ENCODE measurements at places on chromosomes 4 and X. TPM values are rescaled to one million over a fixed set of nuclear protein-coding genes. Genes with fewer than 3 reads are reported as not detected.

DNA sequence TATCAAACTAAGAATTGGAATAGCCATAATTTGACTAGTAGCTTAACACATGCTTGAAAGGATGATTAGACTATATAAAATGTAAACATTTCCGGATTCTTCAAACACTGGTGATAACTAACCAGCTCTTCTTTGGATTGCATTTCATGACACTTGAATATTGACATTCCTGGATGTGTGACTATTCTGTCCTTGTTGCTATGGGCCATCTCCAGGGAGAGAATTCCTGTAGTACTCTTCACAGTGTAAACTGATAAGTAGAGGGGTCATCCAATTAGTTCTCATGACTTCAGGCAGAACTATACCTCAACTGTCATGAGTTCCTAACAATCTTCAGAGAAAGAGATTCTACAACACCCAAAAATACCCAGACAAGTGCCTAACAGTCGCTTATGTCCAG, 1026.7 kb upstream of the TENM3 start:
- no peak for DNase-seq

GAB3 gene
- 19.9 TPM for total RNA-seq

MAGEB10 gene
- not detected for total RNA-seq

GRCh38 chrX:19660604-19661255, 145.4 kb upstream of the MAP3K15 start:
- no peak for DNase-seq

SLITRK2 gene
- total RNA-seq = not detected

CENPVL1 gene
- not detected for total RNA-seq

CENPI gene
- total RNA-seq = 0.42 TPM

DNA sequence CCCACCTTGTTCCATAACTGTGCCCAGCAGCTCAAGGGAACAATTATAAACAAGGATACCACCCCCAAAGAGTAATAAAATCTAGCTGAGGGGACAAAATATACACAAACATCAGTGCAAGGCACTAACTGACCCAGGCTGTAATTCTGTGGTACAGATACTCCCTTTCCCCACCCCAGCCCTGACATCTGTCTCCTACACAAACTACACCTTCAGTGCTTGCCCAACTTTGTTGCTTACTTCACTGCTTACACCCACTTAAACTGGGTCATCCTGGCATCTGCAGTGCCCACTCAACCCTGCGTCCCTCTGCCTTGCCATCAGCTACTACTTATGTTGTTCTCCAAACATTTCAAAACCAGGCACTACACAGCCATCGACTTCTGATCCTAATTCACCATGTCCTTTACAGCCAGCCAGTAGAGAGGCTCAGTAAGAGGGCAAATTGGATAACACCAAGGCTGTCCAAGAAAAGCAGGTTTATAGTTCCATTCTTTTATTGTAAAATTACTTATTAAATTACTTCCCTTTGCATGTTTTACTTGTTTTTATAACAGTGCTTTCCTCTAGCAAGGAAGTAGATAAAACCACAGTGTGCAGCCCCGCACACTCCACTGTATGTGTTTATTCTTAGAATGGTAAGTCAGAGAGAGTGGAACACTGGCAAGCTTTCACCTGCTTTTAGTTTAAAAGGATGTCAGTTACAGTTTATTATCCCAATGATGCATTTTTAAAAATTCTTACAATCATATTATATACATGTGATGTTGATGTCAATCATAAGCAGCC, 149.6 kb downstream of the INPP4B start:
- no peak for DNase-seq

GRCh38 chrX:75781611-75782010, 3.4 kb downstream of the MAGEE2 start:
- DNase-seq = no peak

DNA sequence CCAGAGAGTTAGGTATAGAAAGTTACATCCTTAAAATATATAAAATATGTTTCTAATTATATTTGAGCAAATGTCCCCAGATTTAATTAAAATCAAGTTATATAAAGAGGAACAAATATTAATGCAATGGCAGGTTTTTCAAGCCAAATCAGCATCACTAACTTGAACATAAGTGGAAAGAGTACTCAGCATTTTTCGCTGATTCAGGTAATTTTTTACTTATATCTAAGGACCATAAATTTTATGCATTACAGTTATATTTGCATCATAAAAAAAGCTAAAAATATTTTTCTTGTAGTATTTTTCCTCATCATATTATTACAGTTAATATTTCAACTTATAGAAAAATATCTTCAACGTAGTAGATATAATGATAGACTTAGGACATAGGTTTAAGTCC, 1047.4 kb downstream of the FAM133A start:
- no peak for DNase-seq

DNA sequence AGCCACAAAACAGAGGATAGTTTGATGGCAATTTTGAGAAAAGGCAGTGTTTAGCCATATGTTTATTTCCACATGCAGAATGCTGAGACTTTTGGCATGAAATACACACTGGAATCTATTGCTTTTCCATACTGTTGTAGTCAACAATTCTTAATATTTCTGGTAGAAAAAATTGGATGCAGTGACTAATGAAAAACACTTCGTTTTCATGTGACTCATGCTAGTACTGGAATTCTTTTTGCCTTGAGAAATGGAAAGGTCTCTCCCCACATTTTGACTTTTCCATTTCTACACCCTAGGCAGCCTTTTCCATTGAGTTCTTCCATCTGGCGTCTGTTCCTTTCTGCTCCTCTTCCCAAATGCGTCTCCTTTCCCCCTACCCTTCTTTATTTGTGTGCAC, 425.2 kb upstream of the FTHL17 start:
- no peak for DNase-seq

DNA sequence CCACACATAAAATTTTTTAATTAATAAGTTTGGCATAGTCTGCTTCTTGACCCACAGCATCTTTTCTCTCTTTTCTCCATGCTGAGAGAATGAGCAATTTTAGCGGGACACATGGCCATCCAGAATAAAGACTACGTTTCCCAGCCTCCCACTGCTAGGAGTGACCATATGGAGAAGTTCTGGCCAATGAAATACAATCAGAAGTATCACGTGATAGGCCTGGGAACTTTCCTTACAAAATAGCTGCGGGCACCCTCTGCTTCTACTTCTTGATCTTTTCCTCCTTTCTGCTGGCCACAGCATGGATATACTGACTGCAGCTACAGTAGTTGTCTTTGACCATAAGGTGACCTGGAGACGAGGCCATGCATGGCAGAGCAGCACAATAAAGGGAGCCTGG, 348.0 kb downstream of the BCOR start:
- no peak for DNase-seq

DNA sequence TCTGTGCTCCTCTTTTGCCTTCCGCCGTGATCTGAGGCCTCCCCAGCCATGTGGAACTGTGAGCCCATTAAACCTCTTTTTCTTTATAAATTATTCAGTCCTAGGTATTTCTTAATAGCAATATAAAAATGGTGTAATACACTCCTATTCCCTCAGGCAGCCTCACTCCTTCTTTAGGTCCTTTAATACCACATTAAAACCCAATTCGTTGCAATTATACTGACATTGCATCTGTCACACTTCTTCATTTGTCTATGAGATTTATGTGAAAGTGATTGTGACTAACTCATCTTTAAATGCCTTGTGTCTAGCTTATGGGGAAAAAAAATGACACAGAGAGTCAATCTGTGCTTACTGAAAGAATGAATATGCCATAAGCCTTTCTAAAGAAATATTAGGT, 1035.2 kb upstream of the SLIT2 start:
- no peak for DNase-seq

CXCR3 gene
- total RNA-seq = 17.0 TPM

DNA sequence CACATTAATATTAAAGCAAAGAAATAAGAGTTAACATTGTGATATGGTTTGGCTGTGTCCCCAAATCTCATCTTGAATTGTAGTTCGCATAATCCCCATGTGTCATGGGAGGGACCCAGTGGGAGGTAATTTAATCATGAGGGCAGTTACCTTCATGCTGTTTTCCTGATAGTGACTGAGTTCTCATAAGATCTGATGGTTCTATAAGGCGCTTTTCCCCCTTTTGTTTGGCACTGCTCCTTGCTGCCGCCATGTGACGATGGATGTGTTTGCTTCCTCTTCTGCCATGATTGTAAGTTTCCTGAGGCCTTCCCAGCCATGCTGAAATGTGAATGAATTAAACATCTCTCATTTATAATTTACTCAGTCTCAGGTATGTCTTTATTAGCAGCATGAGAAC, 153.8 kb upstream of the GALNT7 start:
- no peak for DNase-seq

GRCh38 chr4:25320773-25321172, 8.2 kb downstream of the ZCCHC4 start:
- no peak for DNase-seq

DNA sequence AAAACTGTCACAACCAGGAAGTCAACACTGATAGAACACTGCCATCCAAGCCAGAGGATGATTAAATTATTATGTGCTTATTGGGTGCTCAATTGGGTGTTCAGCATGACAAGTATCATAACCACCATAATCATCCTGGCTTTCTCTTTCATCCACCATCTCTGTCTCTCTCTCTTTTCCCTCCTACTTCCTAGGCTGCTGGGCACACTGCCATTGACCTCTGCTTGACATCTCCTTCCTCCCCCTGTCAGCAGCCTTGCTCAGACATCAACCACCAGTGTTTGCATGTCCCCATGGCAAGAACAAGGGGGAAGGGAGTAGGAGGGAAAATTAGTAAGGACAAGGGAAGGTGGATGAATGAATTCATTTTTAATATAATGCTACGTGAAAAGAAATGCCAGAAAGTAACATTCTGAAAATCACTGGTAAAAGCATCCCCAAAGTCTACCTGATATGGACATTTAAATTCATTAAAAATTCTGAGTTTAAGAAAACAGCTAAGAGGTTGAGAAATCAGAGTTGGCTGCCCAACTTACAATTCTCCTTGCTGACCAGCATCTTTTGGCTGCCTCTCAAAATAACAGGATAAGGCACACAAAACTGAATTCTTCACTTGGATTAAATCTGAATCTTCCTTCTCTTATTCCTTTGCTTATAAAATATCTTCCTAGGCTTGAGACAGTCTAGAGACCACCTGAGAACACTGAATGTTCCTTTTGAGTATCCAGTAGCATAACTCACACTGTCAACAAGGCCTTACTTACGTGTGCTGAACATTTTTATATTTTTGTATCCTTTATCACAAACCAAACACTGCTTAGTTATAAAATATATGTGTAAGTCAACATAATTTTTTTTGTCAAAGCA, 48.5 kb downstream of the SNCA start:
- no peak for DNase-seq

STPG2 gene
- total RNA-seq = 0.26 TPM

- peak; percentile 23 for DNase-seq
Measured at GRCh38 chrX:74925225-74926088, at the start of gene NEXMIF. NEXMIF (minus strand) TSS chrX:74925452.

DNA sequence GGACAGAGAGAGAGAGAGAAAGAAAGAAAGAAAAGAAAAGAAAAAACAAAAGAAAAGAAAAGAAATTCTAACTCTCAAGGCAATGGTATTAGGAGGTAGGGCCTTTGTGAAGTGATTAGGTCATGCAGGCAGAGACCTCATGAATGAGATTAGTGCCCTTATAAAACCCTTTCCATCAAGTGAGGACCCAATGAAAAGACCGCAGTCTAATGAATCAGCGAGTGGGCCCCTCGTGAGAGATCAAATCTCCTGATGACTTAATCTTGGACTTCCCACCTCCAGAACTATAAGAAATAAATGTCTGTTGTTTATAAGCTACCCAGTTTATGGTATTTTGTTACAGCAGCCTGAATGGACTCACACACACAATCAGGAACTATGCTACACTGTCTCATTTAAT, 16.9 kb downstream of the AASDH start:
- no peak for DNase-seq

DNA sequence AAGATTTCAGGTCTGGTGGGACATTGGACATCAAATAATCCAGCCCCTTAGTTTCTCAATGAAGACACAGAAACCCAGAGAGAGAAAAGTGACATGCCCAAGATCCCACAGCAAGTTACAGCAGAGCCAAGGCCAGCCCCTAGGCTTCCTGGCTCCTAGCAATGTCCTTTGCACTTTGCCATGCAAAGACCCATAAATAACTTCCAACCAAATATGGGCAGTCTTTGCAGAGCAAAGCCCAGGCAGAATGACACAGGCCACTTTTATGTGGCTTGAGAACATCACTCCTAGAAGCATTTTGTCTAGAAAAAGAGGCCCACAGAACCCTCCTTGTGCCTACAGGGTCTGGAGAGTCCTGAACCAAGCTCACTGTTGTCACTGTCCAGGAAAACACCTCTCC, 78.1 kb upstream of the ATP6AP2 start:
- DNase-seq = no peak

- no peak for DNase-seq
Measured at GRCh38 chr4:69089388-69089787, 6.9 kb upstream of the UGT2B7 start.

CSN1S1 gene
- not detected for total RNA-seq

- DNase-seq = no peak
Measured at GRCh38 chr4:108130955-108131354, 37.8 kb downstream of the LEF1 start.

GRCh38 chr4:107444-108429, 16.6 kb upstream of the ZNF718 start:
- DNase-seq = no peak

SSX2B gene
- not detected for total RNA-seq

P2RY4 gene
- total RNA-seq = 0.46 TPM

- DNase-seq = no peak
Measured at GRCh38 chrX:100852810-100853209, 21.3 kb downstream of the NOX1 start.

GRCh38 chr4:53558065-53558801, 33.1 kb downstream of the LNX1 start:
- DNase-seq = no peak

DNA sequence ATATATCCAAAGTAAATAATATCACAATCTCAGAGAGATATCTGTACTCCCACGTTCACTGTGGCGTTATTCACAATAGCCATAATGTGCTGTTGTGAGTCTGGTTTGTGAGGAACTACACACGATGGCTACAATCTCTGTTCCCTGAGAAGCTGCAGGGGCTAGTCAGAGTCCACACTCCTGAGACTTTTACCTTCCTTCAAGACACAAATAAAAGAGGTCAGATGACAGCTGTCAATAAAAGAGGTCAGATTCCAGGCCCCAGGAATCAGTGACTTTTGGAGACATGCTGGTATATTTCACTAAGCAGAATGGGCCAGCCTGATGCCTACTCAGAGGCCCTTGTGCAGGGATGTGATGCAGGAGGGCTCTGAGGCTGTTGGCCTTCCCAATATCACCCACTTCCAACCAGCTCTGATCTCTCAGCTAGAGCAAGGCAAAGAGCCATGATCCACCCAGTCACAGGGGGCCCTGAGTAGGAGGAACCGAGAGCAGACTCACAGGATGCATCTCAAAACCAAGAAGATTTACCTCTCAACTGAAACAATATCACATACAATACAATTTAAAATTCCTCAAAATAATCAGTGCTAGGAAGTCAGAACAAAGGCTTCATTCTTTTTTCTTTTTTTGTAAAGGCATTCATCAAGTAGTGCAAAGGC, 13.8 kb downstream of the FRYL start:
- DNase-seq = no peak

LRRC66 gene
- 0.20 TPM for total RNA-seq

NUDT10 gene
- total RNA-seq = 0.47 TPM

GRCh38 chr4:6471307-6472007, 957 bp downstream of the PPP2R2C start:
- no peak for DNase-seq

GRCh38 chr4:63492515-63492914, 916.7 kb downstream of the TECRL start:
- no peak for DNase-seq

All from T-cell (primary cell).